HS-27A (cell line): ENCODE measurements at places on chromosomes 7 and 10.

GRCh38 chr7:28483908-28484605, 71.7 kb downstream of the CREB5 start:
- DNase-seq: peak; percentile 48

DNA sequence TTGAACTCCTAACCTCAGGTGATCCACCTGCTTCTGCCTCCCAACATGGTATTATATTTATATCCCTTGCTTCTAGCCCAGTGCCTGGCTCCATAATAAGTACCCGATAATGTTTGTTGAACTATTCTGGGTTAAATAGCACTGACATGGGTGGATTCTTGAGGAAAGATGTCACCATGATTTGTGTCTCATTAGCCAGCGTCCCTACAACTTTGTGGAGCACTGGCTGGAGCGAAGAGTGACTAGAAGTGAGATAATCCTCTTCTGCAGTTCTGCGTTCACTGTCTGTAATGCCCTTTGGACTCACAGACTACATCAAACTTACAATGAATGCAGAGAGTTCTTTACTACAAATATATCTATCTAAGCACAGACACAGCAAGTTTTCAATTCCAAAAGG, 16.9 kb upstream of the AKR1E2 start:
- DNase-seq: no peak

DNA sequence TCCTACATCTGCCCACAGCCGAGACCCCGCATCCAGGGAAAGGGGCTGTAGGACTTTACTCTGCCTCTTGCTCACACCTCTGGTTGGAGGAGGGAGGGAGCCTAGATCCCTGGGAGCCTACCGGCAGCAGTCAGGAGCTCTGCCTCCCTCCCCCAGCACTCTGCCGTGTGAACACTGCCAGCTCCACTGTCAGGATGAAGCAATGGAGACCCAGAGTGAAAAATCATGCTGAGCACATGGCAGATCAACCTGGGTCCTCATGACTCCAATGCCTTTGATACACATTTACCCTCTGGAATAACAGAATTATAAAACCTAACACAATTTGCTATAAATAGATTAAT, 477.7 kb downstream of the TNS3 start:
- DNase-seq: no peak

GRCh38 chr7:140276001-140276400, 99.2 kb upstream of the KDM7A start:
- no peak for DNase-seq

GRCh38 chr10:101838416-101838970, 5.1 kb downstream of the KCNIP2 start:
- no peak for DNase-seq

GRCh38 chr10:110498087-110498981, 627 bp downstream of the DUSP5 start:
- DNase-seq: no peak

DNA sequence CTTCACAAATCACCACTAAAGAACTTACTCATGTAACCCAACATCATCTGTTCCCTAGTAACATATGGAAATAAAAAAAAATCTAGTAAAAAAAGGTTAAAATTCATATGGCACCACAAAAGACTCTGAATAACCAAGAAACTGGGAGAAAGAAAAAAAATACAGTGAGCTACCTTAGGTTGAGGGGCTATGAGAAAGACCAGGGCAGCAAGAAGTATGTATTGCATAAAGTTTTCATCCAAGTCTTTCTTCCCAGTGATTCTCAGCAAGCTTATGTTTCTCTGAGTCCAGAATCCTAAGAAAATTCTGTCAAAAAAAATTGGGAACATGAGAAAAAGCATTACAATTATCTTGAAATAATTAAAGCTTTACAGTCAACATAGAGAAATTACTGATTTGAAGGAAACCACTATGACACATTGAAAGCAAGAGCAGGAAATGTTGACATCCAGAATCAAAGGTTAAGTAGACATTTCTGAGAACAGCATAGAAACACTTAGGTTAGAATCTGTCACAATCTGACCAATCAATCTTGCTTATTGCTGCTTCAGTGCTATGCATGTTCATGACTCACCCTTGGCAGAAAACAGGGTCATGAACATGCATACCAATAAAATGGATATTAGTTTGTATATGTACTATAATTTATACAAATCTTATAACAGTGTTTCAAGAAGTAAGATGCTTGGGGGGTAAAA, 494.0 kb upstream of the POT1 start:
- DNase-seq: no peak

DNA sequence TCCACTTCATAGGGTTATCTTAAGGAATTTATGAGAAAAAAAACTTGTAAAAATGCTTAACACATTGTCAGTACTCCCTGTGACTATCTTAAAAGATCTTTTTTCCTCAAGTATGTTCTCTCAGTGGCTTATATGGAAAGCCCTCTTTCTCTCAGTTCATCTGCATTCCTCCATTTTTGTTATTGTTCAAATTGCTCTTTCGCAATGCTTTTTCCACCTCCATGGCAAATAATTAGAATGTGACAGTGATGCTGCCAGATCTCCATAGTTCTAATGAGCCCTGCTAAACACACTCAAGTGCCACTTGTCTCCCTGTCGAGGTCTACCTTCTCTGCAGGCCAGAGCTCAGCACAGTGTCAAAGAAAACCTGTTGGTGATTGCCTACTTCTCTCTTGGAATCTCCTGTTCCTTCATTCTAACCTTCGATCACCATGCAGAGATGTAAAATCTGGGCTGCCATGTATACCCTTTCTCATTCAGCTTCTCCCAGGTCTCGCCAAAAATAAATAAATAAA, 37.2 kb upstream of the ABCB5 start:
- no peak for DNase-seq

DNA sequence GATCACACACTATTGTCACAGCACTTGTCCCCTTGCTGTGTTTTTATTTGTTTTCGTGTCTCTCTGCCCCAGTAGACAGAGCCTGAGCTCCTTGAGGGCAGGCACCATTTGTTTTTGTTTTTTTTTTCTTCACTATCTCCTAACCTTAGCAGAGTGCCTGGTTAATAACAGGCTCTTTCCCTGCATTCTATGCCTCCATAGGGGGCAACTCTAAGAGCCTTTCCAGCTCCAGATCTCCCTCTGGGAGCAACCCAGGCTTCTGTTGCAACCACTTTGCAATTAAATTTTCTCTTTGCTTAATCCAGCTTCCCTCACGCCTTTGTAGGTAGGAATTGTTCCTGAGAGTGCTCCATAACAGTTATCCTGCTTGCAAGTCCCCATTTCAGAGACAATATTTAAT, 148.4 kb downstream of the PLXDC2 start:
- DNase-seq: no peak

GRCh38 chr10:123560301-123561140, 105.6 kb upstream of the GPR26 start:
- no peak for DNase-seq

GRCh38 chr10:78556705-78557432, 511.9 kb upstream of the ZMIZ1 start:
- DNase-seq: no peak

DNA sequence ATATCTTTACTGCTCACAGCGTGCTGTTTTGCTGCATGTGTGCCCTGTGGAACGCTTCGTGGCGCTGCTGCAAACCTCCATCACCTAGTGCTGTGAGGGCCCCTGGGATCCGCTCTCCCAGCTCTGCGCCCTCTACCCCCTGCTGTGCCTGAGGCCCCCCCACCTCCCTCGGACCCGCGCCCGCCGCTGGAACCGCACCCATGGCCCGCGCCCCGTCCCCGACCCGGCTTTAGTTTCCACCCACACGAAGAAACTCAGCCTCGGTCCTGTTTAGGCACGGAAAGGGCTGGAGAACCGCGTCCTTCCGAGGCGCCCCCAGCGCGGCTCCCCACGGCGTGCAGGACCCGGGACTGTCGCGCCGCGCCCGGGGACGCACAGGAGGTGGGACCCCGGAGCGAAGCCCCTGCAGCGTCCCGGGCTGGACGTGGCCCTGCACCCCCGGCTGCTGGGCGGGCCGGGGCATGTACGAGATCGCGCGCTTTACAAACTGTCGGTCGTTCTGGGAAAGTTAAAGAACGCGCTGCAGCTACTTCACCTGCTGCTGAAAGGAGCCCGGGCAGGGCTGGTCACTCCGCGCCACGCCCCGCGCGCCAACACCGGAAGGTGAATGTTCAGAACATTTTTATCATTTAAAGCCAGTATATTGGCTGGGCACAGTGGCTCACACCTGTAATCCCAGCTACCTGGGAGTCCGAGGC, 54.3 kb downstream of the BMS1 start:
- no peak for DNase-seq

DNA sequence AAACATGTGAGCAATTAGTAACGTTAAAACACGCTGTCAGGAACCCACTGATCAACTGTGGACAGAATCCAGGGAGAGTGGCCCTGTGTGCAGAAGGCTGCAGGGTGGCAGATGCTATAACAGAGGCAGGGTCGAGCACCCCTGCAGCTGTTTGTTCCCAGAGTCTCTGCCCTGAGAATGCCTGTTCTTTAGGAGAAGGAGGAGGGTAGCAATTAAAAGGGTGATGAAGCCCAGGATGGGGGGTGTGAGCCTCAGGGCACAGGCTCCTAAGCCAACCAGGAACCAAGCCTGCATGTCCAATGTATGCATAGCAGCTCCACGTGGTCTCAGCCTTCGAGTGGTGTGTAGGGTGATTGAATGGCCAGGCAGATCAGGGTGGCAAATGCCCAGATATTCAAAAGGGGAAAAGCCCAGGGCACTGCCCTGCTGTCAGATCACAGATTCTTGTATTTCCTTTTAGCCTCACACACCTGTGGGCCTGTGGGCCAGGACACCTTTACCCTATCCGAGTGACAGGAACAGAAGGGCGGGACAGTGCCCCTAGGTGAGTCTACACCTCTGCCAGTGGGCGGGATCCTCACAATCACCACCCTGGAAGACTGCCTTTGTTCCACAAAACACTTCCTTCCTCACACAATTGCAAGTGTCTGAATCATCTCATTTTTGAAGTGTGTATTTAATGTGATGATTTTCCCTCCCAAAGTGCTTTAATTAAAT, 7.3 kb downstream of the WDFY4 start:
- DNase-seq: no peak

DNA sequence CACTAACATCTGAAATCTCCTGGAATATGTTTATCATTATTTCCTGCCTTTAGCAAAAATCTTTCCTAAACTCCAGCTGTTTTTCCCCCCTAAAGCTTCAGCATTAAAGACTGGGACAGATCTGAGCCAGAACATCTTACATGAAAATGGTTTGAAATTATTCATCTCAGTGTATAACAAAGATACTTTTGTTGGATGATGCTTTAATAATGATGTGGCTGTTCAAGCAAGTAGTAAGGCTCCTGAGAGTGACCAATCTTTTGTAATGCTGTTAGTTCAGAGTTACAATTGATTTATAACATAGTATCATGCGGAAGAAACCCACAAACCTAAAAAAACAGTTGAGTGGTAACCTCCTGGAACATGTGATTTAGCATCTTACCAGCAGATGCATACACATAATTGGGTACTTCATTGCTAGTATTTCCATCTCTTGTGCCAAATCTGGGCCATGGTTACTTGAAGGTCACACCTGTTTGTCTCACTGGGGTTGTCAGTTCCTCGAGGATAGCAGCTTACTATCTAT, 1.5 kb downstream of the BZW2 start:
- no peak for DNase-seq

DNA sequence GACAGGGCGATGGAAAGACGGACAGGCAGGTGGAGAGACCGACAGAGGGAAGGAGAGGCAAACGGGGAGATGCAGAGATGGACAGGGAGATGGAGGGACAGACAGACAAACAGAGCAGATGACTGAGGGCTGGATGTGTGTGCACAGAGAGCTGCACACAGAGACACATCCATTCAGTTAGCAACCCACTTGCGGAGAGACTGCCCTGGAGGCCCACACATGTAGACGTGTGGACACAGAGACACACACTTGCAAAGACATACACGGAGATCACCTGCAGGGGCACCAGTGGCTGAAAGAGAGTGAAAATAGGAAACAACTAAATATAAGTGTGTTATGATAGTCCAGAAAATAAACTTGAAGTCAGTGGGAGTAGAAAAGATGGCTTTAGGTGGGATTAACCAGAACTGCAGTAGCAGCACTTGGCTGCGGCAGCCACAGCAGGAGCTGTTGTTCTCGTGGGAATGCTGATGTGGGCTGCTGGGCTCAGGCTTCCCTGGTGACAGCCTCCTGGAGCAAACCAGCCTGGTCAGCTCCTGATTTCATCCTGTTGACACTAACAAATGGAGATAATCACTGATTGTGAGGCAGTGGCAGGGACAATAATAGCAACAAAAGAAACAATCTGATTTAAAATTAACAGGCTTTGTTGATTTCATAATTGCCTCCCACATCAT, 134.1 kb downstream of the CCNY start:
- DNase-seq: no peak

- DNase-seq: no peak
These were observed 88.2 kb upstream of the AFAP1L2 start for GRCh38 chr10:114492351-114493037.

DNA sequence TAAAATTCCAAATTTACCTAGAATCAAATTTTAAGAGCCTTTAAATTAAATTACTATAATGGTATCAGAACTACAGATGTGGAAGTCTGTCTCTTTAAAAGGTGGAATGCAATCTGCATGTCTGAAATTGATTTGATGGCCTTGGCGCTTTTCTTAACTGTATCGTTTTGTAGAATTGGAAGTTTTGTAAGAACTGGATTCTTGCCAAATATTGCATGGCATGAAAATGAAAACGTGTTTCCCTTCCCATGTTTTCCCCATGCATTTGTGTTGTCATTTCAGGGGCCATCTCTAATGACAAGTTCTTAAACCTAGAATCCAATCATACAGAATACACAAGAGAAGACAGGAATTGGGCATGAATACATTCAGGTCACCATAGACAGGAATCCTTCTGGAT, 162.5 kb downstream of the KIAA1217 start:
- no peak for DNase-seq

- no peak for DNase-seq
These were observed at the start of gene MKX for GRCh38 chr10:27745732-27746396. MKX (minus strand) TSS chr10:27745819; CDS start chr10:27743415, 2,404 bp downstream.

DNA sequence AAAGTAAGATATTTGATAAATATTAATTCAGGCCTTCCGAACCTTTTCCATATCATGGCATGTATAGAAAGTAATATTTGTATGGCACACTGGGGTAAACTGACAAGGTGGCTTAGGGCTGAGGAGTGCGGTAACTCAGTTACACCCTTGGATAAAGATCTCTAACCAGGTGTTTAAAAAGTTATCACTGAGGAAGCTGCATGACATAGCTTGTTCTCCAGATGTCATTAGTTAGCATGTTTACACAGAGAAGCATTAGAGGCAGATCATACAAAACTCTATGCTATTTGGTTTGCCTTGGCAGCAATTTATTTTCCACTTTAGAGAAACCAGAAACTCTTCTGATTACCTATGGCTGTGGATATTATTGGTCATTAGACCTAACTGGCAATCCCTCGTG, 118.2 kb downstream of the ST7 start:
- DNase-seq: no peak
